NCI-H1105 treated with DMSO at 0.1 percent for 48 hours (cell line): ENCODE measurements at places on chromosomes 11 and 22.
A peak's percentile ranks its signal among the peaks of the same experiment; 100 is the strongest.

GRCh38 chr11:13150487-13150886, 127.1 kb upstream of the BMAL1 start:
- DNase-seq, result no peak

GRCh38 chr11:2512431-2513407, 67.9 kb downstream of the KCNQ1 start:
- DNase-seq, result no peak

- peak; percentile 19 for DNase-seq
These were observed 125.6 kb downstream of the BCR start for GRCh38 chr22:23305922-23306374.

- peak; percentile 76 for DNase-seq
These were observed 1.1 kb upstream of the FBXO7 start for GRCh38 chr22:32473388-32473952.

- DNase-seq, result no peak
These were observed 9.8 kb upstream of the SEPTIN5 start for GRCh38 chr22:19704355-19705015.

DNA sequence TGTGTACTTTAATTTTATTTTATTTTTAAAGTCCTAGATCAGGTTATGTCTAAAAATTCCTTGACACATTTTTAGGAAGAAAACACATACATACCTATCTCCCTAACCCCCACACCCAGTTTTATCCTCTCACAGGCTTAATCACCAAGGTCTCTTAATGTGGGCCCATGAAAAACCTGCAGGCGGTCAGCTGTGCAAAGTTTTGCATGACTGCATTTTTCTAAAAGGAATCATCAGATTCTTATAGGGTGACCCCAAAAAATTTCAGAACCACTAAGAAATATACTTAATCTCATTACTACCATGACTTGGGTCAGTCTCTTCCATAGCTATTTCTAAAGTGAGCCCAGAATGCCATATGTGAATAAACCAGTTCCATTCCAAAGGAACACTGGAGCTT, 19.8 kb downstream of the SAA1 start:
- no peak for DNase-seq

- no peak for DNase-seq
These were observed 61.1 kb downstream of the CYB5R2 start for GRCh38 chr11:7612056-7612660.

DNA sequence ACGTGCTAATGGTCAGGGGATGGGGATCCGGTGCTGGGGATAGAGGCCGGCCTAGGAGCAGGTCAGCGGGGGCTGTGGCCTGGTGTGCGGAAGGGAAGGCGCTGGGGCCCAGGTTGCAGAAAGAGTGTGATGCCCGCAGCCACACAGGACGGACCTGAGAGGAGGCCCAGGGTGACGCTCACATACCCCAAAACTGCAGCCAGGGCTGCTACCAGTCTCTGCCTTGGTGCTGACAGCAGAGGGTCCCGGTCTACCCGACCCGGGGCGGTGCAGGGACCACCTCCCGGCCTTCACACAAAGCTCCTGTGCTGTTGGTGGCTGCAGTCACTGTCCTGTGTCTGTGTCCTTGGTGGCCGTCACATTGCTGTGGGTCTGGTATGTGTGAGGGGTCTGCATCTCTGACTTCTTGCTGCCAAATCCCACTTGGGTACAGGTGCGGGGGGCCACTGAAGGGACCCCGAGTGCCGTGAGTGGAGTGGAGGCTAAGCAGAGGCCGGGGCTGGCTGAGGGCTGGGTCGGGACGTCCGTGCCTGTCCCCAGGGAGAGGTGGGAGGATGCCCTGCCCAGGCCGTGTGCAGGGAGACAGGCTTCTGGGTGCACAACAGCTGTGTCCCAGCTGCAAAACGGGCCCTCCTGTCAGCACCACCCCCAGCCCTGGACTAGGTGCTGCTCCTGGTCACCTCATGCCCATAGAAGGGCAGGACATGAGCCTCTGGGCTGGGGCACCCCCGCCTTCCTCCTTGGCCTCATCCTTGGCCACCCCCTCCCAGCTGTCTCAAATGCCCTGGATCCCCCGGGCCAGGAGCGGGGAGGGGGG, 1.5 kb downstream of the LSP1 start:
- DNase-seq, result no peak

DNA sequence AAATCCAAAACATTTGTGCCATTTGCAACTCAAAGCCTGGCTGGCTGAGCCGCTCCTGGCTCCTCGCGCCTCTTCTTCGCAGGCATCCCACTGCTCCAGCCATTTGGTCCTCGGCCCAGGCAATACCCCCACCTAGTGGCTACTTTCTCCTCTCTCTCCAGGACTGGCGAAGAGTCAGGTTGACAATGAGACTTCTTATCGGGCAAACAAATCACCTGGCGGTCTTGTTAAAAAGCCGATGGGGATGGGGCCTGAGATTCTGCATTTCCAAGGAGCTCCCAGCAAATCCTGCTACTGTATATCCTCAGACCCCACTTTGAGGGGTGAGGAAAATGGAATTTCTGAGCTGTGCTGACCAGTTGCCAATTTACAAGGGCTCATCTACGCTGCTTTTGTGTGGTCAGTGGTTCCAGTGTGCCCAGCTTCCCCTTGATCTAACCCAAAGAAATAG, 89.0 kb downstream of the ISX start:
- DNase-seq, result peak; percentile 66

GRCh38 chr11:86214710-86215109, 29.8 kb upstream of the EED start:
- DNase-seq, result no peak

- DNase-seq, result no peak
These were observed 2118.0 kb downstream of the LRRC4C start for GRCh38 chr11:39341461-39341860.

DNA sequence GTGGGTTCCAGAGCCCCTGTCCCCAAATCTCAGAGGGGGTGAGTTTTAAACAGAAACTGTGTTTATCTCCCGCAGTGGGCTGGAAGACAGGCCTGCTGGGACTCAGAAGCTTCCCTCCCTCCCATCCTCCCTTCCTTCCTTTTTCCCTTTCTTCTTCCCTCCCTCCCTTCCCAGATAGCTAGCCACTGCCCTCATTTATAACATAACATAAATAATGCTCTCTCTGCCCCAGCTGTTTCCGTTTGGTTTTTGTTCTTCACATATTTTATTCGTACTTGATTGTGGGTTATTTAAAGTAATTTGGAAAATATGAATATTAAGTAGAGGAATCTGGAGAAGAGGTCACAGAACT, 140.9 kb downstream of the TEAD1 start:
- no peak for DNase-seq

DNA sequence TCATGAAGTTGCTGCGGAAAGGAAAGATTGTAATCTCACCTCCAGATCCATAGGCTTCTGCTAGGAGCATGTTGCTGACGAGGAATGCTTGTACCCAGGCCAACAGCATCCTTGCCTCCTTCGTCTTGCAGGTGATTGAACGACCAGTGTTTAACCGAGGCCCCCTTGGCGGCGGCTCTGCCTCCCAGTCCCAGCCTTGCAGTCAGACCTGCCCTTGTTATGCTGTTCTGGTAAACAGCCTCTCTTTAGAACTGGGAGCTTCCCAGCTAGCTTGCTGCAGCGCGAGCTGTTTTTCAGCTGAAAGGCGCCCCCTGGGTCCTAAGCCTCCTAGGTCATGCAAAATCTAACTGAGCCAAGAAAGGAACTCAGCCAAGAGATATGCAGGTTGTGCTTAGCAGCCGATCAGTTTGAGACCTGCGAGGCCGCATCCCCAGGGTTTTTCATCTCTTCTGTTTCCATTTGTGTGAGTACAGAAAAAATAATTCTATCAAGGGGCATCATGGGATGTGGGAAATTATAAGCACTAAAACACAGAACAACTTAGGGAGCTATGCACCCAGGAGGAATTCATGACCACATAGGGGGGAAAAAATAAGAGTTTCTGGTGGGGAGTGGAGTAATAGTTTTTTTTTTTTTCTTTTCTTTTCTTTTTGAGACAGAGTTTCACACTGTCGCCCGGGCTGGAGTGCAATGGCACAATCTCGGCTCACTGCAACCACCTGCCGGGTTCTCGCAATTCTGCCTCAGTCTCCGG, at the start of gene PIK3IP1:
Gene PIK3IP1, minus strand, starts transcription at position 253 of the 754 bp plus-strand sequence. Its CDS starts 144 bp downstream, at position 109.
- DNase-seq, result peak; percentile 87

GRCh38 chr11:2802389-2803185, 83.0 kb downstream of the CDKN1C start:
- peak; percentile 27 for DNase-seq

DNA sequence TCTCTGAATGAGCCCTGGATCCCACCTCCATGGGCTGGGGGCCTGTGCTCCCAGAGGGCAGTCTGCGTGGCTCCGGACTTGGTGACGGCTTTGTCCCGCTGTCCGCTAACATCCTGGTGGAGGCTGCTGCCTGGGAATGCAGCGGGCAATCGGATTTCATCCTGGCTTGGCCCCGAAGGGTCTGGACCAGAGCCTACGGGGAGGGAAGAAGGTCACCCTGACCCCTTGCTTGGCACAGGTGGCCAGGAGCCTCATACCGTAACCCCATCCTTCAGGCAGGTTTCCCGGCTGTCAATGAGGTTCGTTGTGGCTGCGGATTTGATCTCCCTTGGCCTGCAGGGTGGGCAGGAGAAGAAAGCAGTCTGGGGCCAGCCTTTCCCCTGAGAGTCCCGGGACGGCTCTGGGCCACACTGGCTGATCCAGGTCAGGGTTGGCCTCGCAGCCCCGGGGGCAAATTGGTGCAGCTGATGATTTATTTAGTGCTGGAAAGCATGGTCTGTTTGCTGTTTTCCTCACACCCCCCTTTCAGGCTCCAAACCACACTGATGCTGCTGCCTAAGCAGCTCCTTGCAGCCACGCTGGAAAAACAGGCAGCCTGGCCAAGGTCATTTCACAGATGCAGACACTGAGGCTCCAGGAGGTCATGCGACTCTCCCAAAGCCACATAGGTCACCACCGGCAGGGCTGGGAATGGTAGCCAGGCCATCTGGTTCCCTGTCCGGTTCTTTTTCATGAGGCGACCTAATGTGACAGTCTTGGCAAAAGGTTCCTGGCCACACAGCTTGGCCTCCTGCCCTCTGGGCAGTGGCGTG, 15.0 kb downstream of the PRDM11 start:
- DNase-seq, result no peak

DNA sequence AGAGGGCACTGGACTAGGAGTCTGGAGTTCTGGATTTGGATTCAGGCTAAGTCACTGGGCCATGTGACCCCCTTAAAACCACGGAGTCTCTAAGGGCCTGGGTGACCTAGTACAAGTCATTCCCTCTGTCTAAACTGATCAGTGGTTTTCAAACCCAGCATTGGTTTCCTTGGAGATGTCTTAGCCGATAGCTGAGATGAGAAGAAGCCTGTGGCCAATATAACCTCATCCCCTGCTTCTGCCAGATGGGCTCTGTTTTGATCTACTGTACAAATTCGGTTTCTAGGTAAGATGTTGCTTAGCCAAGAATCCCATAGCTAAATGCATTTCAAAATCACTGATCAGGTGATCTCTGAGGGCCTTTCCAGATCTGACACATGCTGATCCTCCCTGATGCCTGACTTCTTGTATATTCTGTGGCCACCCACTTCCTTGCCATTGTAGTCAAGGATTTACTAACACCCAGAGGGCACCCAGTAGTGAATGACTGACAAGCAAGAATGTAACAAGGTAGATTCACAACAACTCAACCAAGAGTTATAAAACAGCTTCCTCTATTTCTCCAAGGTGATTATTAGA, 53.1 kb downstream of the GALNT18 start:
- DNase-seq, result no peak

GRCh38 chr11:45399166-45399565, 113.0 kb upstream of the SYT13 start:
- no peak for DNase-seq

DNA sequence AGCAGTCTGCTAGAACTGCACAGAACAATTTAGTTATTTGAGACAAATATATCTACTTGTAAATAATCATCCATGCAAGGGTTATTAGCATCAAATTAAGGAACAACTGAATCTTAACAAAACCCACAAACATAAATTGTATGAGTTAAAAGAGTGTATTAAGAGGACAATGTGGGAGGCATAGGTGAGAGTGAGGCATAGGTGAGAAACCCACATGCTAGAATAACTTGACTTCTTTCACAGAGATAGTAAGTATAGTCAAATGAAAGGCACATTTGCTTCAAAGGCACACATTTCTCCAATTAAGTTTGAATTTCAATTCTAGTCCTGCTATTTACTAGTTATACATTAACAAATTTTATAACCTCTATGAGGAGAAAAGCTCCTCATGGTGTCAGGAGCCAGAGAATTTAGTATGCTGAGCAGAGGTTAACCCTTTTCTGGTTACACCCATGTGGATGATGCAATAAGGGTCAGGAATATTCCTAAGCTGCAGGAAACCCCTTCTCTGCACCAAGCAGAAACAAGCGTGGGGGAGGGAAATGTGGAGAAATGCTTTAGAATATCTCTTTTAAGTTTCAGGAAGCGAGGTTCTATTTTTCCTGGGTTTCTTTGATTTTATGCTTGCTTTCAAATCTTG, 264.2 kb downstream of the GRM5 start:
- no peak for DNase-seq

DNA sequence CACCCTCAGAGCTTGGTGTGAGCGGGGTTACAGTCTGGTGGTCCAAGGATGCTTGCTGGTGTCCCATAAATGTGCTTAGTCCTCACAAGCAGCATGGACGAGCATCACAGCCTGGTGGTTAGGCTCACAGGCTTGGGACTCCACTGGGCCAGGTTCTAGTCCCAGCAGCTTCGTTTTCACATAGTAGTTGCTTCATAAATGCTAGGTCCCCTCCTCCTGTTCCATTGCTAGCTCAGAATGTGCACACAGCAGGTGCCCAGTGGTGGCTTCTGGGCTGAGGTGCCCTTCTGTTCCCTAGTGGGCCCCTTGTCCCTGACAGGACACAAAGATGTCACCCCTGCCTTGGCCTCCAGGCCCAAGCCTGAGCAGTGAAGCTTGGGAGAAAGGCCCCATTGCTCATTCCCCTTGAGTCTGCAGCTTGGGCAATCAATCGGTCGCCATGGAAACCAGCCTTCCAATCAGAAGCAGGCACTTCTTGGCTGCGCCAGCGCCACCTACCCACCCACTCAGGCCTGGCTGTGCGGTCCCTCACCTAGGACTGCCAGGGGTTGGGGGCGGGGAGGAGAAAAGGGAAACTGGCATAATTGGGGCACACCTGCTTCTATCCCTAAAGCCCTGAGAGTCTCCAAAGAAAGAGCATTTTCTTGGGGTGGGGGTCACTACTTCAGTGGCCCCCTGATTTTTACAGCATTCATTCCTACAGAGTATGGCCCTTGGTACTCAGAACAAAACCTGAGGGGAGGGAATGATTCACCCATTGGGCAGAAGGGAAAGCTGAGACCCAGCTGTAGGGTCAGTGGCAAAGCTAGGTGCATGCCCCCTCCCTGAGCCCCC, 48.1 kb downstream of the CYTH4 start:
- peak; percentile 83 for DNase-seq
